Chondrocyte (in vitro differentiated cells): ENCODE measurements at places on chromosomes 7 and 10. TPM values are rescaled to one million over a fixed set of nuclear protein-coding genes. Genes with fewer than 3 reads are reported as not detected.

GRCh38 chr10:44870031-44870430 is 41.1 kb upstream of the TMEM72 start:
- DNase-seq: no peak
- no peaks in the 10 kb centered on the region for H3K36me3 ChIP-seq
- peaks cover 4% of the 10 kb centered on the region for H3K27me3 ChIP-seq
- no peak overlapping the region for H3K27ac ChIP-seq

DNA sequence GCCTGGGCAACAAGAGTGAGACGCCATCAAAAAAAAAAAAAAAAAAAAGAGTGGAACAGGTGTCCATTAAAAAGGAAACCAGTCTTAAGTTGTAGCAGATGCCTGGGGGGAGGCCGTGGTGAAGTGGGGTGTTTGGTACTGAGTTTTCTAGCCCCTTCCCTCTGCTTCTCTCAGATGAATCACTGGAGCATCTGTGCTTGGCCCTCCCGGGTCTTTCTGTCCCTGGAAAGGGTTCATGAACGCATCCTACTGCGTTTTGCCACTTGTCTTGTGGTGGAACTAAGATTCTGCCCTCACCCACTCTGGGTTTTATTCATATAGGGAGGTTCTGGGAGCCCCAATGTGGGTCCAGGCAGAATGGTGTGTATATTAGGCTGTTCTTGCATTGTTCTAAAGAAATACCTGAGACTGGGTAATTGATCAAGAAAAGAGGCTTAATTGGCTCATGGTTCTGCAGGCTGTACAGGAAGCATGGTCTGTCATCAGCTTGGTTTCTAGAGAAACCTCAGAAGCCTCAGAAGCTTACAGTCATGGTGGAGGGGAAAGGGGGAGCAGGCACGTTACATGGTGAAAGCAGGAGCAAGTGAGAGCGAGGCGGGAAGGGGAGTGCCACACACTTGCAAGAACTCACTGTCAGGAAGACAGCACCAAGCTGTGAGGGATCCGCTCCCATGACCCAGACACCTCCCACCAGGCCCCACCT is 63.5 kb downstream of the CAMK1D start:
- no peak overlapping the region for H3K4me3 ChIP-seq
- DNase-seq: no peak
- H3K4me1 ChIP-seq: peaks cover 25% of the 10 kb centered on the region
- no peaks in the 10 kb centered on the region for H3K27me3 ChIP-seq

GRCh38 chr7:14144109-14144508 is 154.6 kb upstream of the ETV1 start:
- no peak overlapping the region for H3K4me3 ChIP-seq
- H3K27me3 ChIP-seq: no peaks in the 10 kb centered on the region
- no peak for DNase-seq
- peaks cover 6% of the 10 kb centered on the region for H3K4me1 ChIP-seq
- no peaks in the 10 kb centered on the region for H3K36me3 ChIP-seq
- H3K27ac ChIP-seq: no peak overlapping the region

DNA sequence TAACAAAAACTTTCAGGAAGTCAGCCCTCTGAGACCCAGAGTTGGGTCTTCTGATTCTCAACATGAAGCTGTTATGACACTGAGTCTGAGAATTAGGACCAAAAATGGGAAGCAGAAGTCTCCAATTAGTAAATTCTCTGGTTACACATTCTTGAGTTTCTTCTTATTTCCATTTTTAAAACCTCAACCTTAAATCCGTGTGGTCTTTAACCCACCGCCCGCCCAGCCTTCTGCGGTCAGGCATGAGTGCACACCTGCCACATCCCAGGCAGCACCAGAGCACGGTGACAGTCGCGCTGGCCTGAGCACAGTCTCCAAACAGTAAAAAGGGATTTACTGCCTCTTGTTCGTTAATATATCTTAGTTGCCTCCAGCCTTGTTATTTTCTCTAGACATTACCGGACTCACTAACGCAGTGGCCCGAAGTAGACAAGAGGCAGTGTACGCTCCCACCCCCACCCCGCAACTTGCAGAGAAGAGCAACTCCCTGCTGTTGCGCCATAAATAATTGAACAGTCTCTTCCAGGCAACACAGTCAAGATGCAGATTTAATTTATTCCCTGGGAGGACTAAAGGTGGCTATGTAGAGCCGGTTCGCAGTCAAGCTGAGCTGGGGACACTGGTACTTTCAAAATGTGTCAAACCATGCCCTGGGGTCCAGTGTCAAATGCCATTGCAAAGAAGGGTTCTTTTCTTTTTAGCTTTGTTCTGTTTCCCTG is 147.0 kb upstream of the CELF2 start:
- H3K36me3 ChIP-seq: peaks cover 2% of the 10 kb centered on the region
- peak overlapping the region; percentile 96 for H3K27ac ChIP-seq
- no peak for DNase-seq
- no peaks in the 10 kb centered on the region for H3K27me3 ChIP-seq

DNA sequence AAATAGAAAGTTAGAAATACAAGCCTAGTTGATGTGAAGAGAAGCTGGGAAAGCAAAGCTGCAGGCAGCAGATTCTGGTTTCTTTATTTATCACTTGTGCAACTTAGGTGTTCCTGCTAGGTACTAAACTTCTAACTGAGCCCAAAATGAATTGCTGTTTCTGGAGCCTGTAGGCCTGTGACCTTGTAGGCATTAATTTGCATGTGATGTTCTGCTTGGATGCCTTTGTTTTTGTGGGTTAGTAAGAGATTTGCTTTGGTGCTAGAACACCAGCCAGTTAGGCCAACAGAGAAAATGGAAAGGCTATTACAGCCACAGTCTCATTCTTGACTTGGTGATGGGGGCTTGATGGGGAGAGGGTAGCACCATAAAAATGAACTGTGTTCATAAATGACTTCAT is 370.7 kb downstream of the PPP1R3A start:
- H3K4me3 ChIP-seq: no peak overlapping the region
- no peak overlapping the region for H3K27ac ChIP-seq
- no peaks in the 10 kb centered on the region for H3K36me3 ChIP-seq
- DNase-seq: no peak

DNA sequence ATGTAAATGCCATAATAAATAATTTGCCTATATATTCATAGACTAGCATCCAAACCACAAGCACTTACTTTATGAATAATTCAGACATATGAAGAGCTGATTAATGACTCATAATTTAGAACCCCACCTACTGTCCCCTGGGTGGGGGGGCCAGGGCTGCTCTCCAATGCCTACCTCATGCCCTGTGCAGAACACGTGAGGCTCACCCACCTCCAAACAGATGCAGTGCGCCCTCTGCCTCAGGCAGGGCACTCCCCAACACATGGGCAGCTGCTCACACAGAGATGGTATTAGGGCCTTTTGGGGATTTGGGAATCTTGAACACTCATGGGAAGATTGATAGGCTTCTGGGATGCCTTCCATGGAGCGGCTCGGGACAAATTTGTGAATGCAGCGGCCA is 75.1 kb upstream of the INSIG1 start:
- no peak overlapping the region for H3K4me3 ChIP-seq
- no peak overlapping the region for H3K27ac ChIP-seq
- peaks cover 15% of the 10 kb centered on the region for H3K4me1 ChIP-seq
- peak; percentile 60 for DNase-seq
- H3K36me3 ChIP-seq: no peaks in the 10 kb centered on the region

GRCh38 chr10:124079864-124080263 is 13.5 kb downstream of the CHST15 start:
- H3K4me1 ChIP-seq: peaks cover 51% of the 10 kb centered on the region
- peaks cover 4% of the 10 kb centered on the region for H3K36me3 ChIP-seq
- no peak overlapping the region for H3K4me3 ChIP-seq
- no peaks in the 10 kb centered on the region for H3K27me3 ChIP-seq
- no peak overlapping the region for H3K27ac ChIP-seq
- DNase-seq: no peak

DNA sequence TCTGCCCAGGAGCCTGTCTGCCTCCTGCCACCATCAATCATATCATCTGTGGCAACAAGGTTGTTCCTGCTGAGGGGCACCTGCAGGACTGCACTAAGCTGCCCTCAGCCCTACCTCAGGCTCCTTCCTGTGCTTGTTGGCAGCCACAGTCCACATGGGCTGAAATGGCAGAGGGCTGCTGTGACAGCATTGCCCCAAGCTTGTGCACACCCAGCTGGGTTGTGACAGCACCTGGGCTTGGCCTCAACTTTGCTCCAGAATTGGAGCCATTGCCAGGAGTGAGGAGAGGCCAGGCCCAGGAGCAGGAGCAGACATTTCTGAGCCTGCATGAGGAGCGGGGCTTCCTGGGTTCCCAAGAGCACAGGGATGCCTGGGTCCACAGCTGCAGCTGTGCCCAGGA is 340.9 kb upstream of the CHRM2 start:
- no peaks in the 10 kb centered on the region for H3K27me3 ChIP-seq
- no peak overlapping the region for H3K4me3 ChIP-seq
- DNase-seq: no peak
- H3K27ac ChIP-seq: no peak overlapping the region

DNA sequence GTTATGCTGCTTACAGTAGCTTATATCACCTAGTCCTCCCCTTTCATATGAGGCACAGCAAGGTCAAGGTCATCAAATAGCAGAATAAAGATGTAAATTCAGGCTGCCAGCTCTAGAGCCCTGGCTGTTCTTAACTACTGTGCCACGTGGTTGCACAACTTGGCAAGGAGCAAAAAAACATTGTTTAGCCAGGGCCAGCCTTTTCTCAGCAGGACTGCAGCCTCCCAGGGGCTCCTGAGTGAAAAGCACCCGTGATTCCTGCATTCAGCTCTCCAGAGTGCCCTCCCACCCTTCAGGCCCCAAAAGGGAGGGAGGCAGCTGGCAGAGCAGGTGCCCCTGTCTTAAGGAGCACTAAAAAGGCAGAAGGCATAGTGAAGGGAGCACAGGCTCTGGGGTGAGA is 31.8 kb upstream of the TM9SF3 start:
- H3K27me3 ChIP-seq: no peaks in the 10 kb centered on the region
- no peak overlapping the region for H3K27ac ChIP-seq
- H3K4me1 ChIP-seq: peaks cover 21% of the 10 kb centered on the region
- no peak for DNase-seq
- H3K36me3 ChIP-seq: peaks cover 11% of the 10 kb centered on the region

DNA sequence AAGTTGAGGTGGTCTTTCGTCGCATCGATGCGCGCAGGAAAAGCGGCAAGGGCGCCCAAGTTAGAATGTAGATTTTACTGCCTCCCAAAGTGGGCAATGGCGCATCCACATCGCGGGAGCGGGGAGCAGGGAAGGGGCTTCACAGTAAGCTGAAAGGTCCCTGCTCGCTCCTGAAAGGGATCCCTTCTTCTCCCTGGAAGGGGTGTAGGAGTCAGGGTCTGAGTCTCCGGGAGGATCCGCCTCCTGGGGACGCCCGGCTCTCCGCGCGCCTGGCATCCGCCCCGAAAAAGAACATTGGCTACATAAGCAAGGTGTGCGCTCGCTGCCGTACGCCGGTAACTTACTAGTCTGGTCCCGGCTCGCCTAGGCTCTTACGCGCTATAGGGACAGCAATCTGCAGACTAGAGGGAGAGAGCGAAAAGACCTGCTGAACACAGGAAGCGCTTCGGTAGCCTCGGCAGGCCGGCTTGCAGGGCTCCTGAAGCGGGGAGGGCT is 804 bp downstream of the UNC5B start:
- DNase-seq: no peak
- peak overlapping the region; percentile 76 for H3K4me3 ChIP-seq
- H3K27me3 ChIP-seq: peaks cover 20% of the 10 kb centered on the region

- H3K4me1 ChIP-seq: peaks cover 35% of the 10 kb centered on the region
- no peak for DNase-seq
- no peak overlapping the region for H3K4me3 ChIP-seq
- peaks cover 2% of the 10 kb centered on the region for H3K36me3 ChIP-seq
- H3K27me3 ChIP-seq: peaks cover 83% of the 10 kb centered on the region
- no peak overlapping the region for H3K27ac ChIP-seq
Observed at GRCh38 chr10:100746784-100747455, 1.5 kb downstream of the PAX2 start.

DNA sequence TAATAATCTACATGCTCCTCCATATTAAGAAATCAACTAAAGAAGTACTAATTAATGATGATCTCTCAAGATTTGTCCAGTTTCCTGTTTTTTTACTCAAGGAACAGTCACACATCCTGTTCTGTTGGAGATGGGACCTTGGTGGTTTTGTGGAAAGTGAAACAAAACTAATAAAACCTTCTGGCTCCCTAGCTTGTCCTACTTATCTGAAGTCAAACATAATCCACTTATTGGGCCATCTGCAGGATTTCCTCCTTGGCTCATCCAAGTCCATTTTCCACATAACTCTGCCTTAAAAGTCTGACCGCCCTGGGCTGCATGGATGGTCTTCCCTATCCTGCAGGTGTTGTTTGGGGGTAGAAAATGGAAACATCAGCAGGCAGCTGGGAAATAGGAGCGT is 39.4 kb upstream of the TARP start:
- no peak overlapping the region for H3K4me3 ChIP-seq
- H3K27ac ChIP-seq: no peak overlapping the region
- H3K27me3 ChIP-seq: no peaks in the 10 kb centered on the region
- no peaks in the 10 kb centered on the region for H3K36me3 ChIP-seq

DNA sequence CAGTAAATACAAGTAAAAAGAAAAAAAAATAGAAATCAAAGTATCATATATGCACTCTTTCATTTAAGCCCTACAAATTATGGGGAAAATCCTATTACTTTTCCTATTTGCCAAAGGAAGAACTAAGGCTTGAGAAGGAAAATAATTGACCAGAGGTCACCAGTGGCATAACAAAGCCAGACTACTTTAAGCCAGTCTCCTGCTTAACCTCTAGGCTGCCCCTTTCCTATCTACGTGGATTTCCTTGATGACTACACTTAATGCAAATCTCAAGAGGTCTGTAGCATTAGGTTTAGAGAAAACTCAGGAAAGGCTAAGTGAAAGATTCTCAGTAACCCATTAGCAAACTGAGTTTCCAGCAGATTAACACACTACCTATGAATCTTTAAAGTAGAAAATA is 49.8 kb downstream of the TPK1 start:
- no peak overlapping the region for H3K27ac ChIP-seq
- no peaks in the 10 kb centered on the region for H3K36me3 ChIP-seq
- no peaks in the 10 kb centered on the region for H3K4me1 ChIP-seq
- peaks cover 5% of the 10 kb centered on the region for H3K27me3 ChIP-seq

The PLEKHS1 gene
- total RNA-seq: not detected in 3 replicates

The TMEM140 gene
- not detected in 3 replicates for total RNA-seq

The NFE2L3 gene
- total RNA-seq: 0.17 to 0.79 TPM (median 0.52 TPM) in 3 replicates

The BRAF gene
- total RNA-seq: 19.8 to 24.7 TPM (median 20.9 TPM) in 3 replicates

The CC2D2B gene
- 0.30 to 0.54 TPM (median 0.51 TPM) in 3 replicates for total RNA-seq

The PIP gene
- not detected in 3 replicates for total RNA-seq

The GATA3 gene
- total RNA-seq: not detected in 3 replicates

The ZNF467 gene
- 2.3 to 3.5 TPM (median 3.1 TPM) in 3 replicates for total RNA-seq

The NPSR1 gene
- total RNA-seq: not detected in 3 replicates

The PLPP4 gene
- 2.8 to 11.6 TPM (median 3.0 TPM) in 3 replicates for total RNA-seq

The CDK14 gene
- total RNA-seq: 53.7 to 97.9 TPM (median 61.4 TPM) in 3 replicates
